ENCODE measurements at places on chromosomes 6 and 20.

DNA sequence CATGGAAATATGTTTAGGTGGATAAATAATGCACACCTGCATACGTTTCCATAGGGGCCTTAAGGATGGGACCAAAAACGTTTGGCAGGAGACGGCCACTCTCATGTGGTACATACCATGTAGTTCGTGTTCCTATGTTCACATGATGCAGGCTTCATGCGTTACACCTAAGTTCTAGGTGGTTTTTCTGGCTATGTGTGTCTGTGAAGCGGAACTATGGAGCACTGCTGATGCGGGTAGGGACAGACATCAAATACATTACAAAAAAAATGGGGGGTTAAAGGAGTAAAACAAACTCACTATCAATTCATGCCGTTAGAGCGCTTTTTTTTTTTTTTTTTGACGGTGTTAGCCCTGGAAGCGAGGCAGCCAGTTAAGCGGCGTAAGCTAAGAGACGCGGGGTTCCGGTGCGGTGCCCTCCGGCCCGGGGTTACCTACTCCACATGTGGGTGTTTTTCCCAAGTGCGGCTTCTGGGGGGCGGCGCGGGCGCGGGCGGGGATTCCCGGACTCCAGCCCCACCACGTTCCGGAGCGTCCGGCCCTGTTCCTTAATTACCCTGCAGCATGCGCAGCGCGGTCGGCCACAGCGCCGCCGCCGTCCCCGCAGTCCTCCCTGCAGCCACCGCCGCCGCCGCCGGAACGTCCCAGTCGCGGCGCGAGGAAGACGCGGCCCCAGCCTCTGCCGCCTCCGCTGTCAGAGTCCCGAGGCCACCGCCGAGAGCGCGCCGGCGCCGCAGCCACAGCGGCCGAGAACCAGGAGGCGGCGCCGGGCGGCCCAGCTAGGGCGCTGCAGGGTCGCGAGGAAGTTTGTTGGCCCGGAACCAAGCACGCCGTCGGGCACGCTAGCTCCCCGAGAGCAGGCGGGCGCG lies 648 bp downstream of the COL19A1 start:
- peak; percentile 36 for DNase-seq

GRCh38 chr20:33282991-33283555 lies at the start of gene BPIFB1:
BPIFB1 (plus strand) TSS chr20:33283214; CDS start chr20:33286074, 2,860 bp downstream.
- DNase-seq: no peak

DNA sequence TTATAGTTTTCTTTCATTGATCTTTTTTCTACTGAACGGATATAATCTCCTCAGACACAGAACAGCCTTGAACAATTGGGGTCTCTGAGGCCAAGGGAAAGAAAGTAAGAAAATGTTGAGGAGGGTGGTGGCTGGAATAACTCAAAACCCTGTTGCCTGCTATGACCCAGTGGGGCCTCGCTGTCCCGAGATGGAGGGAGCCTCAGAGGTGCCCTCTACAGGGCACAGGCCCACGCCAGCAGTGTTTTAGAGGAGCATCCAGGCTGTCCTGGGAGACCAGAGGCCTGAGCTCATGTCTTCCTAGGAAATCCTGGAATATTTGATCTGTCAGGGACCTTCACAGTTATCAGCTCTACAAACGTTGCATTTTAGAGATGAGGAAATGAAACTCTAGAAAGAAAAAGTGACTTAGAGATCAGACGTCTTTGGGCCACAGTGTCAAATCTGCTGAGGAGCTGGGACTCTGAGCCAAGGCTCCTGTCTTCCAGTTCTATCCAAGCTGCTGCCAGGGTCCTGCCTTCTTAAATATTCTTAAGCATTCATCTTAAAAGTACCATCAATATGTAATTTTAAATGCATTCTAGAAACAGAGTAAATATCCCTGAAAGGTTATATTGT lies 26.3 kb downstream of the ALDH5A1 start:
- peak; percentile 51 for DNase-seq

DNA sequence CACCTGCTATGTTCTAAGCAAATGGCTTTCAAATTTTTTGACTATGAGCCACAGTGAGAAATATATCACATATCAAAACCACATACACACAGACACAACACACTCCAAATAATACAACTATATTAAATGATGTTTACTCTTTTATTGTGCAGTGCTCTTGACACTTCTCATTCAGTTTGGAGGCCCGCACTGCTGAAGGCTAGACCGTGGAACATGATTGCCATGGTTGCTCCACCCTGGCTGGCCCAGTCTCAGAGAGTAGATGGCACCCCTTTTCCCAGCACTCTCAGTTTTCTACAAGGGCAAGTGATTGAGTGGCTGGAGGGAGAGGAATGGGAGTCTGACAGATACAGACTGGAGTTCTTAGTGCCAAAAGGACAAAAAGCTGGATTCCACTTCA lies 86.9 kb downstream of the SH3BGRL2 start:
- DNase-seq: no peak

DNA sequence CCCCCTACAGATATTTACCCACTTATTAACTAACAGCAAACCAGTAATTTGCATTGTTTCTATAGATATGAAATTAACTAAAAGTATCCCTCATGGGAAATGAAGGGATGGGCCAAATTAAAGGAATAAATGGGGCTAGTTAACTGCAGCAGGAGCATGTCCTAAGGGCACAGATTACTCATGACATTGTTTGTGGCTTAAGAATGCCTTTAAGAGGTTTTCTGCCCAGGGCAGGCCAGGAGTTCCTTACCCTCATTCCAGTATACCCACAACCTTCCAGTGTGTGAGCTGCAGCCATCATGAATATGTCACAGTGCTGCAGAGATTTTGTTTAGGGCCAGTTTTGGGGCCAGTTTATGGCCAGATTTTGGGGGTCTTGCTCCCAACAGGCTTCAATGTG lies 1101.9 kb downstream of the PRIM2 start:
- DNase-seq: peak; percentile 42

- no peak for DNase-seq
Measured at GRCh38 chr20:14553774-14554534, 216.5 kb upstream of the FLRT3 start.

DNA sequence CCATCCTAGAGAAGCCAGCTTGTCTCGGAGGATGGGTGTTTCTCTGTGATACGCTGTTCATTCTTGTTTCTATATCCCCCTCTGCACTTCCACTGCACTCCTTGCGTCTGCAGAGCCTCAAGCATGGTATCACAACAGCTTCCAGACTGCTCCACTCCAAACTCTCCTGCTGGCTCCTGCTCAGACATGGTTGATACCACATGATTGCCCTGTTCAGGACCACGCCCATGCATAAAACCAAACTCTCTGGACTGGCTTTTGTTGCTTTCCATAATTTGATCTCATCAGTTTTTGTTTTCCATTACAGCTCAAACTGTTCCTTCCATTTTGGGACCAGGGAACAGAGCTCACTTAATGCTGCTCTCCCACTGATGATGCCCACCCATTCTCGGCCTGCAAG lies 30.0 kb upstream of the SMIM29 start:
- no peak for DNase-seq

DNA sequence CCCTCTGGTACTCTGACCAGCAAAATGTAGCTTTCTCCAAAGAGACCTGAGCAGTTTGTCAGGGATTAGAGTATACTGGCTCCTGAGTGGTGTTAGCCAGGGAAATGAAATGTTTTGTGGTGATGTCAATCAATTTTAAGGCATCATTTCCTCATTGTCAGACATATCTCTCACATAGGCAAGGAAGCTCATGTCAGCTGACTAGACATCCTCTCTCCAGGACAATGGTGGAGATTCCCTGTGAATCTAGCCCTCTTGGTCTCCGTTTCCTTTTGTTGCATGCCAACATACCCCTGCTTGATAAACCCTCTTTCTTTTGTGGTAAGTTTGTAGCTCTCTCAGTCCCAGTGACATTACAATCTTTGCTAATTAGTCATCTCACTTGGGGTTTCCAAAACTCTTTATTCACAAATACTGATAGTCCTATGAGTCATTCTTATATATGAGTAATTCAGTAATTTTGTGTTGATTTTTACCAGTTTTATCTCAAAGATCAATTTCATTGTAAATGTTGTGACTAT lies 135.6 kb upstream of the PTPRK start:
- peak; percentile 95 for DNase-seq

DNA sequence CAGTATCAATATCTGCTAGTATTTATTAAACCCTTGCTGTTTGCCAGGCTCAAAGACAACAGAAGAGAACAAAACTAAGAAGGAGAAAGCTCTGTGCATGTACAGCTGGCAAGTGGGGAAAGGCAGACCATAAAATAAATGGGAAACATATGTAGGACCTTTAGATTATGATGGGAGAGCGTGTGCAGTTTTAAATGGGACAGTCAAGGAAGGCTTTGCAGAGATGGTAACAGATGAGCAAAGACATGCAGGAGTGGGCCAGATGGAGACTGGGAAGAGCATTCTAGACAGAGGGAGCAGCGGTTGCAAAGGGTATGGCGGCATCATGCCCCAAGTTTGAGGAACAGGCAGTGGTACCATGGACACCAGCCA lies 260.0 kb downstream of the NRN1 start:
- no peak for DNase-seq

DNA sequence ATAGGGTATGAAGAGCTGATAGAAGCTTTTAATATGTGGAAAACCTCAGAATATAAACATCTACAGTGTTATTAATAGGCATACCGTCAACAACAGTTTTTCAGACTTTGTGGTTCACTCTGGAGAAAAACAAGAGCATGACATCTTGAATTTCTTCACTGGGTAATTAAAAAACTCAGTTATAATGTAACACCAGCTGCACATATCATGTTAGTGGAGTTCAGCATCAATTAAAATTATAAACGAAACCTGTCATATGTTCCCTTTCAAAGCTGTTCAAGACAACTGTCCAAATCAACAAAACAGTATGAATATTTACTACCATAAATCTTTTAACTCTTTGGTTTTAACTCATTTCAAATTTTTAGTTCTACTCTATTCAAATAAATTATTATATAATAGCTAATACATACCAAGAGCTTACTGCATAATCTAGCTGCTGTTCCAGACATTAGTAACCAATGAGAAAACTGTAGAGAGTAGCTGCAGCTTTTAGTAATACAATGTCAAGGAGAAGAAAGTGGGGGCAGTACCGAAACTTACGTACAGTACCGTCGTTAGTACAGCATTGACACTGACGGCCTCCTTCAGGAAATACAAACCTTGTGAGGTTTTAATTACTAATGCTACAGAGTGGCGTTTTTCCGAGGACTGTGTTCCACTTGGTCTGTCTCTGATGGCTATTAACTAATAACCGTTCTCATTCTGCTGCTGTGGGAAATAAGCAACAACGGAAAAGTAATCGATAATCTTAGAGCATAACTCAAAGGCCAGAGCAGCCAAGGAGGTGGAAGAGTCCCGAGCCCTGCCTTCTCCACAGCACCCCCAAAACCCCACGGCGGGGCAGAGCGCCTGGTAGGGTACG lies 532 bp upstream of the PM20D2 start:
- peak; percentile 59 for DNase-seq

DNA sequence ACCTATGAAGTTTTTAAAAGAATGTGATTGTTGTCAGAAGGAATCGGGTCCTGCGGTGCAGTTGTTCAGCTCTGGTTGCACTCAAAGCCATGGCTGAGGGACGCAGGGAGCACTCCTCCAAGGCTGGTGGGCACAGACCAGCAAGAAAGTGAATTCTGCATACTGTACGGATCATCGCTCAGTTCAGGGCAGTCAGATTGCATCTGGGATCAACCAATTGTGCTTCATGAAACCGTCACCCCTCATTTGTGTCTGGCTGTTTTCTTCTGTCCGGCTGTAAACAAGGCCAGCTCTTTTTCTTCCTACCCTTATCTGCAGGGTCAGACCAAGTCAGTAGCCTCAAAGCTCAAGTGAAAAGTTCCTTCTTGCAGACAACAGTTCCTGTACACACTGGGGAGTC lies 478.3 kb downstream of the TFAP2A start:
- DNase-seq: no peak

- DNase-seq: no peak
Measured at GRCh38 chr20:40743141-40743775, 54.2 kb upstream of the MAFB start.

GRCh38 chr6:115643762-115644161 lies 416.9 kb downstream of the FRK start:
- DNase-seq: peak; percentile 68

DNA sequence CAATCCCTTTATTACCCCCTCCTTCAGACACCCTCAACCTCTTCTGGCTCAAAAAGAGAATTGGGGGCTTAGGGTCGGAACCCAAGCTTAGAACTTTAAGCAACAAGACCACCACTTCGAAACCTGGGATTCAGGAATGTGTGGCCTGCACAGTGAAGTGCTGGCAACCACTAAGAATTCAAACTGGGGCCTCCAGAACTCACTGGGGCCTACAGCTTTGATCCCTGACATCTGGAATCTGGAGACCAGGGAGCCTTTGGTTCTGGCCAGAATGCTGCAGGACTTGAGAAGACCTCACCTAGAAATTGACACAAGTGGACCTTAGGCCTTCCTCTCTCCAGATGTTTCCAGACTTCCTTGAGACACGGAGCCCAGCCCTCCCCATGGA lies 2.2 kb downstream of the TNF start:
- DNase-seq: no peak

GRCh38 chr20:61957961-61958715 lies 107.5 kb downstream of the TAF4 start:
- DNase-seq: no peak

DNA sequence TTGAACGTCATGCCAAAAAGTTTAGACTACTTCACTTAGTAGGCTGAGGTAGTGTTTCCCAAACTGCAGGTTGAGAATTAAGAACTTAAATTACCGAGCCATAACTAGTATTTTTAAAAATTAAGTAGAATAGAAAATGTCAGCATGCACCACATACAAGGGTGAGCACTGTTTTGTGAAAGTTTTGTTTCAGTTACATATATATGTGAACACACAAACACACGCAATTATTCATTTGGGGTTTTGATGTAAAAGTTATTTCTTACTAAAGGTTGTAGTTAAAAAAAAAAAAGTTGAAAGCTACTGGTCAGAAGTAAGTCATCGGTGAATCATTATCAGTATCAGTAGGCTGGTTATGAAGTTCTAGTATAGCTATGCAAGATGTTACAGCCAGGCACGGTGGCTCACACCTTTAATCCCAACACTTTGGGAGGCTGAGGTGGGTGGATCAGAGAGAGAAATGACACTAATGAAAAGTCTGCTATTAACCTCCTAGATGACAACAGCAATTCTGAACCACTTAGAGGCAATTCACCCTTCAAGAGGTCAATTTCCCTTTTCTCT lies 24.1 kb downstream of the FASTKD5 start:
- no peak for DNase-seq

DNA sequence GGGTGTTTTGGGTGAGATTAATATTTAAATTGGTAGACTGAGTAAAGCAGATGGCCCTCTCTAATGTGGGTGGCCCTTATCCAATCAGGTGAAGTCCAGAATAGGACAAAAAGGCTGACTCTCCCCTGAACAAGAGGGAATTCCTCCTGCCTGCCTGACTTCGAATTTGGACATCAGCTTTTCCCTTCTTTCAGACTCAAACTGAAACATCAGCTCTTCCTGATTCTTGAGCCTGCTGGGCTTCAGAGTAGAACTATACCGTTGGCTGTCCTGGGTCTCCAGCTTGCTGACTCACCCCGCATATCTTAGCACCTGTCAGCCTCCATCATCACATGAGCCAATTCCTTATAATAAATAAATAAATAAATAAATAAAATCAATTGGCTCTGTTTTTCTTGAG lies 15.0 kb upstream of the TGM6 start:
- DNase-seq: no peak

DNA sequence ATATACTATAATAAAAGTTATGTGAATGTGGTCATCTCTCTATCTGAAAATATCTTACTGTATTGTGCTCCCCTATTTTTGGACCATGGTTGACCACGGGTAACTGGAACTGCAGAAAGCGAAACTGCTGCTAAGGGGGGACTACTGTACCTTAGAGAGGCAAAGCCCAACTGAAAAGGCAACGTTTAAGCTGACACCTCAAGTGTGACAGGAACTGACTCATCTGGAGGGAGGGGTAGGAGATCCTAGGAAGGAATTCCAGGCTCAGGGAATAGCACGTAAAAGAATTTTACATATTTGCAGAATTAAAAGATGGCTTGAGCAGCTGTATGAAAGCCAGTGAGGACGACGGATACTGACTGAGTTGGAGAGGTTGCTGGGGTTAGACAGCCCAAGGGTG lies 34.8 kb downstream of the ELOVL2 start:
- DNase-seq: peak; percentile 87
